Stimulated activated CD8-positive, alpha-beta memory T cell treated with anti-CD3 and anti-CD28 coated beads, Interleukin-4, amount 100 ng/mL, for 1 hour (primary cell): ENCODE measurements at places on chromosomes 1 and 21.

DNA sequence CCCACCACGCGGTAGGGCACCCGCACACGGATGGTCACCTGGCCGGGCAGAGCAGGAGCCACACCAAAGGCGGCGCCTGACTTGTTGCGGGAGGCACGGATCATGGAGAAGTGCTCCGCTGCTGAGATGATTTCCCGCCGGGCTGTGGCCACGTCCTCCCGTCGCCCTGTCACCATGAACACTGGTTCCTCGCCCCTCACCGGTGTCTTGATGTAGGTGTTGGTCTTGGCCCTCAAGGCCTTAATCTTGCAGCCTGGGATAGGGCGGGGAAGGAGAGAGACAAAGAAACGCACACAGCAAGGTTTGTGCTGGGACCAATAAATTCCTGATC, 4.9 kb downstream of the MEX3A start:
- DNase-seq = no peak

DNA sequence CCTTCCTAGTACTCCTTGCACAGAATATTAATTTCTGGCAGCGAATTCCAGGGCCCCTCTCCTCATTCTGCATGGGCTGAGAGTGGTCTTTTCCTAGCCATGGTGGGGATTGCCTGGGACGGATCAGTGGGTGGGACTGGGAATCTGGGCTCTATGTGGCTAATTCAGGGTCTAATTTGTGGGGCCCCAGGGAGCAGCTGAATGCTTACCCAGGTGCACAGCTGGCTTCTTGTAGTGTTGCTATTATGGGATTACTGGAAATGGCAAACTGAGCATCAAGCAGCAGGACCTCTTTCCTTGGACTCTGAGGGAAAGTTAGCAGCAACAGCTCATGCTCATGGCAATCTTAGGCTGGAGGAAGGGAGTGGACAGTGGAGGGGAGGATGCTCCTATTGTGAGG, 187.1 kb upstream of the CACNA1E start:
- no peak for DNase-seq

GRCh38 chr1:94672934-94673333, 131.4 kb upstream of the F3 start:
- no peak for DNase-seq

- DNase-seq = no peak
These were observed 90.8 kb upstream of the TMPRSS2 start for GRCh38 chr21:41598561-41599431.

- no peak for DNase-seq
These were observed 197.7 kb downstream of the NRIP1 start for GRCh38 chr21:14866859-14867765.

- no peak for DNase-seq
These were observed 6.8 kb downstream of the SSU72 start for GRCh38 chr1:1567891-1568291.
